ENCODE measurements at places on chromosomes 5 and 9.

GRCh38 chr9:134473141-134474054 lies 147.1 kb downstream of the RXRA start:
- DNase-seq: no peak

- DNase-seq: no peak
Observed at GRCh38 chr9:136378170-136379002, 4.9 kb upstream of the CARD9 start.

- no peak for DNase-seq
Observed at GRCh38 chr5:140145256-140145655, 19.5 kb downstream of the IGIP start.

DNA sequence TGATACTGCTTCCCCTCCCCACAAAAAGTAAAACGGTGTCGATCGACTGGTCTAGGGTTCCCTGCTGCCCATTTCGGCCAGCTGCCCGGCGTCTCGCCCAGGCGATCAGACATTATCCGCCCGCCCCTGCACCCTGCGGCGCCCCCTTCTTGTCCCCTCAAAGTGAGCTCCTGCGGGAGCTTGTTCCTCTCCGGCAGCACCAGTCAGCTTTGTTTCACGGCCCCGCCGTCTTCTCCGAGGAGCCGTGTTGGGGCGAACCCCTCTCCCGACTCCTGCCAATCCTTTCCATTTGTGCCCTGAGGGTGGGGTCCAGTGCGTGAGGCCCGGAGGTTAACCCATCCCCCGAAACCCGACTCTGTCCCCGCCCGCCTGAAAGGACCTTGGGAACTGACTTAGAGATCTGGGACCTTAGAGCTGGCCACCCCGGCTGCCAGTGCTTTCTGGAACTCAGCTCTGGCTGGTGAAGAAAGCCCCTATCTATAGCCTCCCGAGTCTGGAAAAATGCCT lies 518 bp downstream of the UBE2B start:
- no peak for DNase-seq

DNA sequence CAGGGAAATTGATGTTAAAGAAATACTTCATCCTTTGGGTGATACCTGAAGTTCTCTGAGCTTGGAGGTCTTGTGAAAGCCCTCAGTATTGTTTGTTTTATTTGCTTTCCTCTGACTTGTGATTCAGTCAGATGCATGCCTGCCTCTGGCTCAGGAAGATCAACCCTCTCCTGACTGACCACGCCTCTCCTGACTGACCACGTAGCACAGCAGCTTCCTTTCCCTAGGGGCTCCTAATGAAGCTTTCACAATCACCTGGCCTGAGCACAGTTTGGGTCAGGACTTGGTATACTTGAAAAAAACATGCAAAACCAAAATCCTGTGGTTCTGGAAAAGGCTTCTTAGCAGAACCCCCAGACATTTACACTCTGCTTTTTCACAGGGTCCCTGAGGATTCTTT lies 3.8 kb downstream of the TGFBI start:
- no peak for DNase-seq

DNA sequence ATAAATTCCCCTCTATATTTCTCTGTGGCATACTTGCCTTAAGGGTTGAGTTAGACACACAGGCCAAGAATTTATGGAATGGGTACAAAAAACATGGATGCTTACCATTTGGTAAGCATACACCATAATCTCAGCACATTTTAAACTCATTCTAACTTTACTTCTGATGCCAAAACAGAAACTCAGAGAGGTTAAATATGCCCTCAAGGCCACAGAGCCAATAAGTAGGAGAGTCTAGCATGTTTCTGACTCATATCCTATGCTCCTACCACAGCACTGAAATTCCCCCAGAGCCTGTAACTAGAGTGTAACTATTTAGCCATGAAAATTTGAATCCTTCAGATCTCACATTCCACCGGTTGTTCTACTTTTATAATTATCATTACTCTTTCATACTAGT lies 559.7 kb downstream of the ACTL7B start:
- DNase-seq: no peak

DNA sequence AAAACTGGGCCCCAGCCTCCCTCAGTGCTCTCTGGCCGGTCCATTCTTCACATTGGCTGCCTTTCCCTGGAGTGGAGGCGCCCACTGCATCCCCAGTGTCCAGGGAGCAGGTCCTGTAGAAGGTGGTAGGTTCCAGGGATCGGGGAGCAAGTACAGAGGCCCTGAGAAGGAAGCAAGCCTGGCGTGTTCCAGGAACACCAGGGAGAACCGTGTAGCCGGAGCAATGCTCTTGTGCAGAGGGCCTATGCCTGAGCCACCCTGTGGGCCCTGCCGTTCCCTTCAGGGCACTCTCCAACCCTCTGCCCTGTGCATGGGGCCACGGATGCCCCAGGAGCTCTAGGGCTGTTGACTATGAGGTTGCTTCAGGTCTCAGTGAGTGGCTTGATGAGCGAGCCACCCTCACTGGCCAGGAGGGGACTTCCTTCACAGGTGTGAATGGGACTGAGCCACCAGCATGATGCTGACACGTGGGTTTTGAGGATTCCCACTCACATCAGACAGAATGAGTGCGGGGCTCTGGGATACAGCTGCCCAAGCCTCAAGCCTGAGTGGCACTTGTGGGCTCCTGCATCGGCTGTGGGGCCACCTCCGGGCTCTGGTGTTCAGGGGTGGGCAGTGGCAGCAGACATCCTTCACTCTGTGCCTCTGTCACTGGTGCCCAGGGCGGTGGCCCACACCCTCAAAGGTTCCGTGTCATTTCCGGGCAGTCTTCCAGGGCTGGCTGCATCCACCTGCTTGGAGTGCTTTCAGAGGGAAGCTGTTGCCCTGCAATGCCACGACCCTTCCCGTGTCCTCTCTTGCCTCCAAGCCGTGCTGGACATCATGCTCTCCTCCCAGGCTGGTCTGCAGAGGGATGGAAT lies 54.4 kb downstream of the ADAMTS2 start:
- DNase-seq: no peak
